ENCODE measurements at places on chromosomes 3 and 15.

- DNase-seq = no peak
These were observed 159.9 kb upstream of the SLC2A2 start for GRCh38 chr3:171186383-171186782.

- DNase-seq = no peak
These were observed 6.8 kb downstream of the TSPAN3 start for GRCh38 chr15:77064063-77064462.

DNA sequence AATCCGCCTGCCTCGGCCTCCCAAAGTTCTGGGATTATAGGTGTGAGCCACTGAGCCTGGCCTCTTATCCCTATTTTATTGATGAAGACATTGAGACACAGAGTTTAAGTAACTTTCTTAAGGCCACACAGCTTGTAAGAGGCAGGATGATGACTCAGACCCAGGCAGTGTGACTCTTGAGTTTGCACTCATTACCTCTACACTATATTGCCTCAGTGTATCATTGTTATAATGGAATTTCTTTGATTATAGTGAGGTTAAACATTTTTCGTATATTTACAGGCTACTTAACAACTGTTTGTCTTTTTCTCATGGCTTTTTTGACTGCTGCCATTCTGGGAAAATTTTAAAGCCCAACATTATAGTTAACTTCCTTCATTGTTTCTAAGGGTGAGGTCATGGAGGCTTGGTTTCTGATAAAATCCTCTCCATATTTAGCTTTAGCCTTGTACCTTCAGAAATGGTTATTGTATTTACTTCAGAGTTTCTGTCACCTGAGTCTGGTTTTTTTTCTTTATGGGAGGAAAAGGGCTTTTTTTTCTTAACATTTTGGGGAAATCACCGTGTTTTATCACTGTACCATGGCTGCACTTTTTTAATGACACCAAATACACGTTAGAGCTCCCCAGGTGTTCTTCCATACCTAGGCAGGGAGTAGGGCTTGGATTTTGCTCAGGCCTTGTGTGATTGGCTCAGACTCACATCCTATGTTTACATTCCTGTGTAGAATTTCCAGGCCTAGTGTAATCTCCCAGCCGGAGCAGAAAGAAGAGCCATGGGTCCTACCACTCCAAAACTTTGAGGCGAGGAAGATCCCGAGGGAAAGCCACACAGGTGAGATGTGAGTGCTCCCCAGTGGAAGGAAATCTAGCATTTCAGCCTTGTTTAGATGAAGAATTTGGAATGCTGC is 6.3 kb downstream of the ZNF774 start:
- no peak for DNase-seq

GRCh38 chr3:29408676-29409075 is 127.8 kb downstream of the RBMS3 start:
- DNase-seq = no peak

- peak; percentile 53 for DNase-seq
These were observed 45.2 kb downstream of the TYRO3 start for GRCh38 chr15:41603941-41604911.
